ENCODE measurements at places on chromosomes 1 and 21.

- DNase-seq: no peak
Measured at GRCh38 chr1:187009320-187009719, 180.6 kb downstream of the PLA2G4A start.

GRCh38 chr1:14773396-14774025 is 175.0 kb downstream of the KAZN start:
- DNase-seq: no peak

- no peak for DNase-seq
Measured at GRCh38 chr1:78286686-78287085, 204.1 kb upstream of the PTGFR start.

DNA sequence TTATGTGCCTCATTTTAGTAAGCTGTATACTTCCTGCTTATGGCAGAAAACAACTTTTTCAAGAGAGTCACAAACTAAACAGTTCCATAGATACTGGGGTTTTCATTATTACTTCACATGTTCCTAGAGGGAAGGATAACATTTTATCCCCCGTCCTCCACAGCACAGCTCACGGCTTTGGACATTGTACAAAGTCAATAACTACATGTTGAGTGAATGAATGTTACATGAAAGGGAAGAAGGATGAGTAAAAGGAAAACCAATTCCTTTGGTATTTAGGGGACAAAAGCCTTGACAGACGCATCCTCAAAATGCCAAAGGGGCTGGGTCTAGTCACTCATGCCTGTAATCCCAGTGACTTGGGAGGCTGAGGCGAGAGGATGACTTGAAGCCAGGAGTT is 14.8 kb downstream of the PI4KB start:
- no peak for DNase-seq

- DNase-seq: no peak
Measured at GRCh38 chr21:37700641-37701202, 215.5 kb downstream of the KCNJ6 start.

DNA sequence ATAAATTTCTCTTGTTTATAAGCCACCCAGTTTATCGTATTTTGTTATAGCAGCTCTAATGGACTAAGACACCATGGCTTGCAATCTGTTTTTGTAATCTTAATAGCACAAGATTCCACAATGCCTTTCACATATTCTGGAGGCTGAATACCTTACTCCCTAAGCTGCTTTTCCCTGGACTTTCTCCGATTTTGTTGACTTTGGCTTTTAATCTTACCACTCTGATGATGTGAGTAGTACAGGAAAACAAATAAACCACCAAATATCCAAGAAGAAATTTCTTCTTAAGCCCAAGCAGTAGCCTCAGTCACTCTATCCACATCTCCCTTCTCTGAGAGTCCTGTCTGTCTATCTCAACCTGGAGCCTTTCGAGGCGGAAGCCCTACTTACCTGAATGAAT is 838.6 kb downstream of the LTN1 start:
- no peak for DNase-seq

GRCh38 chr1:155801149-155801548 is 55.9 kb downstream of the GON4L start:
- no peak for DNase-seq

GRCh38 chr21:37461479-37461878 is 94.9 kb downstream of the DYRK1A start:
- no peak for DNase-seq
